CD8-positive, alpha-beta memory T cell (primary cell): ENCODE measurements at places on chromosomes 11 and 22.

DNA sequence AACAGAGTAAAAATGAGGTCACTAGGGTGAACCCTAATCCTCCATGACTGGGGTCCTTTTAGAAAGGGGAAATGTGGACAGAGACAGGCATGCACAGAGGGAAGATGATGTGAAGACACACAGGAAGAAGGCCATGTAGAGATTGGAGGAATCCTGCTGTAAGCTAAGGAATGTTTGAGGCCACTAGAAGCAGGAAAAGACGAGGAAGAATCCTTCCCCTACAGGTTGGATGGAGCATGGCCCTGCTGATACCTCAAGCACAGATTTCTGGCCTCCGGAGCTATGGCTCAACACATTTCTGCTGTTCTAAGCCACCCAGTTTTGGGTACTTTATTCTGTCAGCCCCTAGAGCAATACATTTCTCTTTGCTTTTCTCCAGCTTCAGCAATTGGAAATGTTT lies 486.9 kb downstream of the MIAT start:
- DNase-seq: no peak
- H3K36me3 ChIP-seq: no peaks in the 10 kb centered on the region
- H3K27me3 ChIP-seq: no peaks in the 10 kb centered on the region
- H3K4me1 ChIP-seq: no peaks in the 10 kb centered on the region
- no peak overlapping the region for H3K4me3 ChIP-seq

DNA sequence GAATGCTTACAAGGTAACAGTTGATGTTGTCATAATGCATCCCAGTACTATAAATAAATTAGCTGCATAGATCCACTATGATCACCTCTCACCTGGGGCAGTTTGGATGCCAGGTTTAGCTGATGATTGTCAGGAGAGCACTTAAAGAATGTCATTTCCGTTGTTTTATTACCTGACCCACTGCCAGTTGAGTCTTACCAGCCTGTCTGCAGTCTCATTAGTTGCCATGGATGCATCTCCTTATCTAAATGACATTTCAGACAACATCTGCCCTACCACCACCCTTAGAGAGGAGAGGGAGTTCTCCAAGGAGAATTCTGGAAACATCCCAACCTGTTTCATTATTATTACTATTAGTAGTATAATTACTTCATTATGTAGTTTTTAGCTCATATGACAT lies 339.1 kb upstream of the API5 start:
- no peak overlapping the region for H3K4me3 ChIP-seq
- no peak for DNase-seq
- H3K36me3 ChIP-seq: no peaks in the 10 kb centered on the region
- H3K27me3 ChIP-seq: no peaks in the 10 kb centered on the region
- H3K27ac ChIP-seq: no peak overlapping the region

DNA sequence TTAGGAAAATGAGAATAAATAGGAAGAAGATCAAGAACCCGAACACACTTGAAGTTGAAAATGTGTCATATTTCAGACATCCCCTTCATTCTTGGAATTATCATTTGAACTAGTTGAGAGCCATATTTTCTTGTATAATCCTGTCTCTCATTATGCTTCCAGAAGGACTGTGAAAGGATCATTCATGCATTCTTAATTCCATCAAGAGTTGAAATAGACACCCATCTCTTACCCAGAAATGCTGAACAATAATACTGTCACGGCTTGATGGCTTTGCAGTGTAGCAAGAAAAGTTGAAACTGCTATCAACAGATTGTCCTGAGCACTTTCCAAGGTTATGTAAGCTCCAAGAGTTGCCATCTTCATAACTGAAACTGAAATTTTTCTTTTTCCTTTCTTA lies 79.7 kb downstream of the ARHGAP42 start:
- H3K36me3 ChIP-seq: no peaks in the 10 kb centered on the region
- no peaks in the 10 kb centered on the region for H3K27me3 ChIP-seq
- H3K4me3 ChIP-seq: no peak overlapping the region
- no peak overlapping the region for H3K27ac ChIP-seq
- no peaks in the 10 kb centered on the region for H3K4me1 ChIP-seq

DNA sequence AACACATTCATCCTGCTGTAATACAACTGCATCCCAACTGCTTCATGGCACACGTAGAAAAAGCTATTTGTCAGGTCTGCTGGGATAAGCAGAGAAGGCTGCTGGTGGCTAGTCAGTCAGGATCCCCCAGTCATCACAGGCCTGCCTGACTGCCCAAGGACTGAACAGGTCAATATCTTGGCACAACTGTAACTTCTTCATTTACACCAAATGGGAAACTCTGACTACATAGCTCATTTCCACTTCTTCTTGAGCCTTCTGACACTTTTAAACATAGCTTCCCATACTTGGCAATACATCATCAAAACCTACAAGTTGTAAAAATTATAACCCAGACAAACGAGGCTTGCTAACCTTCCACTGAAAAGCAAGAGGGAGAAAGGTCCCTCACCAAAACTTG lies 2.8 kb downstream of the TMEM9B start:
- no peak for DNase-seq
- no peaks in the 10 kb centered on the region for H3K27me3 ChIP-seq
- no peak overlapping the region for H3K4me3 ChIP-seq
- no peak overlapping the region for H3K27ac ChIP-seq

GRCh38 chr22:44455963-44456358 lies 42.1 kb downstream of the RTL6 start:
- H3K4me1 ChIP-seq: peaks cover 34% of the 10 kb centered on the region
- no peaks in the 10 kb centered on the region for H3K36me3 ChIP-seq
- DNase-seq: no peak
- no peak overlapping the region for H3K4me3 ChIP-seq
- H3K27ac ChIP-seq: peak overlapping the region; percentile 52

DNA sequence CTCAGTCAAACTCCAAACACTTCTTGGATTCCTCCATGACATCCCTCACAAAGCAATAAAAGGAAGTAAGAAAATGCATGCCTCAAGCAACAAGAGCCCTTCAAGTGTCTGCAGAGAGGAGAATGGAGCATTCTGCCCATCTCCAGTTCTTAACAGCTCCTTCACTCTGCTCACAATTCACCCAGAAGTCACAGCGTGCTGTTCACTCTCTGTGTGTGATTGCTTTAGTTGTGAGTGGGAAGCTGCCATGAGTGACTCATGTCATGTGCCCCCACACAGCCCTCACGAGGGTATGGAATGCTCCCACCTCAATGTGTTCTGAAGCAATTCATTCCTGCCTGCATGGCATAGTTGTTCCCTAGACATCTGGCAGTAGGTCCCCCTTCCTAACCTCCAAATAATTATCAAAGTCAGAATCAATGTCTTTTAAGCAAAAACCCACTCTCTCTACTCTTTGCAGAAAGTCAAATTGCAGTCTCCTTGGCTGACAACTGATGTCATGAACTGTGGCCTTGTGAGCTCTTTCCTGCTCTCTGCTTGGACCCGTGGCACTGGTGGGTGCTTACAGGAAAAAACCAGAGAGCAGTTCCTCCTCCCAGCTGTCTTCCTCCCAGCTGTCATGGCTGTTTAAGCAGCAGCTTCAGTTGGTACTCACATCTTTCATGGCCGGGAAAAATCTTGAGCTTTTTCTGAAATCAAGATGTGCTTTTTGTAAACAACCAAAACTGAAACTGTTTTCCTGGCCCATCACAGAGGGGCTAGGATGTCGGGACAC lies 112.1 kb upstream of the SPON1 start:
- no peak for DNase-seq
- H3K4me1 ChIP-seq: no peaks in the 10 kb centered on the region
- no peaks in the 10 kb centered on the region for H3K27me3 ChIP-seq

DNA sequence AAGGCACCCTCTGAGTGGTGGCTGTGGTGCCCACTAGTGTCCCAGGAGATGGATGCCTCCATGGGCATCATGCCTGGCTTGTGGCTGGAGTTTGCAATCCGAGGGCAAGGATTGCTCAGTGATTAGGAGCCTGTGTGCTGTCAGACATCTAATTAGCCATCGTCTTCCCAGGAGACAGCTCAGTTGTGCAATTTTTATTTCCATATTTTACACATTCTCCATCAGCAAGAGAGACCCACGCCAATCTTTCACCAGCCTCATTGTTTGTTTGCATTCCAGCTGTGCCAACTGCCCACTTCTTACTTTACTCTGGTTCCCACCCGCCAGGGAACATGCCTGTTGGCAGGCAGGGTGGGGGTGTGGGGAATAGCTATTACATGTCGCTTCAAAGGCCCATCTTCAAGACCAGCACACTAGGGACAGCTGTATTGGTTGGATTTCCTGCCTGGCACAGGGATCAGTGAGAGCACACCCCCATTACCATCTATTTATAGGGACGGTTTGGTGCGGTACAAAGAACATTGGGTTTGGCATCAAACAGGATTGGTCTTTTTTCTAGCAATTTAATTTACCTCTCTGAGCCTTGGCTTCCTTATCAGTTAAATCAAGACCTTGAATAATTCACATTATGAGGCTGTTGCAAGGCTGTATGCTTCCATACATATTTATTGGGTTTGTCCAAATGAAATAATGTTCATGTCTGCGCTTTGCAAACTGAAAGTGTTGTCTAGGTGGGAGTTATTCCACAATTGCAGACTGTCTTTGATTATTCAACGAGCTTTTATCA lies 80.7 kb upstream of the NAV2 start:
- no peak overlapping the region for H3K4me3 ChIP-seq
- no peaks in the 10 kb centered on the region for H3K4me1 ChIP-seq
- no peaks in the 10 kb centered on the region for H3K27me3 ChIP-seq
- DNase-seq: no peak
- H3K36me3 ChIP-seq: no peaks in the 10 kb centered on the region
- no peak overlapping the region for H3K27ac ChIP-seq

GRCh38 chr22:42471441-42471840 lies 39.2 kb upstream of the NFAM1 start:
- no peaks in the 10 kb centered on the region for H3K4me1 ChIP-seq
- H3K36me3 ChIP-seq: no peaks in the 10 kb centered on the region
- no peaks in the 10 kb centered on the region for H3K27me3 ChIP-seq
- DNase-seq: no peak

DNA sequence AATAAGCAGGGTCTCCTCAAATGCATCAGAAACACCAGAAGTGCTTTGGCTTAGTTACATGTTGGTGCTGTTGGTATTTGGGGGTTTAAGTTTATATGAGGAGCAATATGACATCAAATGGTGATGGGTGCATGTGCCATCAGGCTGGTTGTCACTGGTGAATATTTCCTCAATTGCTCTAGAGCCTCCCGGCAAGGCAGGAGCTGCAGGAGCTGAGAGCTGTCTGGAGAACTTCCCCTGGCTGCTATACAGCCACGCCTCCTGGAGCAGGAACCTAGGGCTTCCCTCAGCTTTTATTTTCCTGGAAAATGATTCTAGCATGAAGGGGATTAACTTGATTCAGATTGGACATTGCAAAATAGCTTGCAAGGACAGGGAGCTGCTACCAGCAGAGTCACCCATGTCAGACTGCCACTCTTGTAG lies 15.8 kb downstream of the IGLL5 start:
- no peak for DNase-seq
- no peaks in the 10 kb centered on the region for H3K36me3 ChIP-seq

GRCh38 chr11:67400251-67400941 lies 1.3 kb downstream of the PPP1CA start:
- peaks cover 67% of the 10 kb centered on the region for H3K4me1 ChIP-seq
- peaks cover 30% of the 10 kb centered on the region for H3K36me3 ChIP-seq
- peak overlapping the region; percentile 88 for H3K4me3 ChIP-seq
- DNase-seq: no peak
- H3K27ac ChIP-seq: peak overlapping the region; percentile 87

GRCh38 chr11:61826930-61827570 lies 1.1 kb upstream of the FADS2 start:
- peaks cover 11% of the 10 kb centered on the region for H3K4me1 ChIP-seq
- H3K36me3 ChIP-seq: no peaks in the 10 kb centered on the region
- H3K27me3 ChIP-seq: no peaks in the 10 kb centered on the region
- H3K4me3 ChIP-seq: peak overlapping the region; percentile 28
- no peak for DNase-seq

GRCh38 chr11:20501971-20502370 lies 97.4 kb upstream of the SLC6A5 start:
- H3K4me3 ChIP-seq: no peak overlapping the region
- no peak overlapping the region for H3K27ac ChIP-seq
- H3K27me3 ChIP-seq: no peaks in the 10 kb centered on the region

- peak; percentile 78 for DNase-seq
- no peaks in the 10 kb centered on the region for H3K27me3 ChIP-seq
- H3K27ac ChIP-seq: peak overlapping the region; percentile 59
These were observed 840 bp downstream of the GRAMD1B start for GRCh38 chr11:123430721-123431497.
